RCC 7860 (cell line): ENCODE measurements at places on chromosomes 1 and 21.
A peak's percentile ranks its signal among the peaks of the same experiment; 100 is the strongest.

- DNase-seq = no peak
Measured at GRCh38 chr1:12714710-12715475, 1.0 kb upstream of the AADACL3 start.

DNA sequence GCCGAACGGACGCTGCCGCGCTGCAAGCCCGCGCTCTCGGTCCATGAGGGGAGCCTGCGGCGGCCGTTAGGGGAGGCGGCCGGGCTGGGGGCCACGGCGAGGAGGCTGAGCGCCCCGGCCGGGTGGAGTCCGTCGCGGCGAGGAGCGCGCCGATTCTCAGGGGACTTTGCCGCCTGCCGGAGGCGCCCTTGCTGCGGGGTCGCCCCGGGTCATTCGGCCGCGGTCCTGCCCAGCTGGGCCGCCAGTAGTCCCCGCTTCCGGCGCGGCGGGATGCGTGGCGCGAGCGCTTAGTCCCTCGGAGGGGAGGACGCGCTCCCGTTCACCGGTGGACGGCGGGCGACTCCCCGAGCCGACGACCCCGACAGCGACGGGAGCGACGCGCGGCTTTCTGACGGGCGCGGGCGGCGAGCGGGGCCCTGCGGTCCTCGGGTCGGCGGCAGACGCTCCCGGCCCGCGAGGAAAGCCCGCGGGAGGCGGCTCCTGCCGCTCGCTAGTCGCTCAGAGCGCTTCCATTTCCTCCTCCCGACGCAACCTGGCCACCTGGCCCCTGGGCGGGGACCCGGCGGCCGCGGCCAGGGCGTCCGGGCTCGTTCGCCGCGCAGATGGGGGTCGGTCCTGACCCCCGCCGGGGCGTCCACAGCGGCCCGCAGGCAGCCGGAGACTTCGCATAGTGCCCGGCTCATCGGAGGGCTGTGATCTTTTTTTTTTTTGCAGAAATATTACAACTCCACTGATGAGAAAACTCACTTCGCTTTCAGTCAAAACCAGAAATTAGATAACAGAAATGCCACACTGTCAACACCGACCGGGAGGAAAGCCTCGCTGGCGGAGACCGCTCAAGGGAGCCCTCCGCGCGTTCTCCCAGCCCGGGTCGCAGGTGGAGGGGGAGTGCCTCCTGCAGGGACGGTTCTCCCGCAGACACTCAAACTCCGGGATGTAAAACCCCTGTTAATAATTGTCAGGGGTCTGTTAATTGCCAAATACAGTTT lies 641 bp upstream of the ZBTB21 start:
- DNase-seq = peak; percentile 13

- no peak for DNase-seq
Measured at GRCh38 chr1:33626801-33627200, 154.4 kb downstream of the ZSCAN20 start.

GRCh38 chr21:39775816-39776215 lies 30.8 kb downstream of the IGSF5 start:
- no peak for DNase-seq

GRCh38 chr1:151839082-151839412 lies 573 bp downstream of the C2CD4D start:
- DNase-seq = no peak
